Mesendoderm (in vitro differentiated cells): ENCODE measurements at places on chromosomes 1 and 21.
A peak's percentile ranks its signal among the peaks of the same experiment; 100 is the strongest.

DNA sequence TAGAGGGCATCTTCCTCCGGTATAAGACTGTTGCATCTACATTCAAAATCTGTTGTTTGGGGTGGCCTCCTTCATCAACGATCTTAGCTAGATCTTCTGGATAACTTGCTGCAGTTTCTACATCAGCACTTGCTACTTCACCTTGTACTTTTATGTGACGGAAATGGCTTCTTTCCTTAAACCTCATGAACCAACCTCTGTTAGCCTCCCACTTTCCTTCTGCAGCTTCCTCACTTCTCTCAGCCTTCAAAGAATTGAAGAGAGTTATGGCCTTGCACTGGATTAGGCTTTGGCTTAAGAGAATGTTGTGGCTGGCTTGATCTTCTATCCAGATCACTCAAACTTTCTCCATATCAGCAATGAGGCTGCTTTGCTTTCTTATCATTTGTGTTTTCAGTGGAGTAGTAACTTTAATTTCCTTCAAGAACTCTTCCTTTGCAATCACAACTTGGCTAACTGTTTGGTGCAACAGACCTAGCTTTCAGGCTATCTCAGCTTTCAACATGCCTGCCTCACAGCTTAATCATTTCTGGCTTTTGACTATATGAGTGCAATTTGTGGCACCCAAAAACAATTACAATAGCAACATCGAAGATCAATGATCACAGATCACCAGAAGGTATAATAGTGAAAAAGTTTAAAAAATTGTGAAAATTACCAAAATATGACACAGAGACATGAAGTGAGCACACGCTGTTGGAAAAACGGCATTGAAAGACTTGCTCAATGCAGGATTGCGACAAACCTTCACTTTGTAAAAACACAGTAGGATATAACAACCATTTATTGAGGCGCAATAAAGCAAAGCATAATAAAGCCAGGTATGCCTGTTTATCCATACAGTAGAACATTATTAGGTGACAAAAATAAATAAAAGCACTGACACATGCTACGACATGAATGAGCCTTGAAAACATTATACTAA lies 56.7 kb upstream of the GFI1 start:
- DNase-seq, result no peak

- DNase-seq, result no peak
These were observed 25.7 kb downstream of the URB1 start for GRCh38 chr21:32367158-32367557.

- no peak for DNase-seq
These were observed 292.8 kb upstream of the B3GALT2 start for GRCh38 chr1:193479187-193479586.

GRCh38 chr1:112169517-112169916 lies 180.0 kb upstream of the KCND3 start:
- no peak for DNase-seq

- no peak for DNase-seq
These were observed 33.2 kb downstream of the ZBTB40 start for GRCh38 chr1:22484706-22485345.

DNA sequence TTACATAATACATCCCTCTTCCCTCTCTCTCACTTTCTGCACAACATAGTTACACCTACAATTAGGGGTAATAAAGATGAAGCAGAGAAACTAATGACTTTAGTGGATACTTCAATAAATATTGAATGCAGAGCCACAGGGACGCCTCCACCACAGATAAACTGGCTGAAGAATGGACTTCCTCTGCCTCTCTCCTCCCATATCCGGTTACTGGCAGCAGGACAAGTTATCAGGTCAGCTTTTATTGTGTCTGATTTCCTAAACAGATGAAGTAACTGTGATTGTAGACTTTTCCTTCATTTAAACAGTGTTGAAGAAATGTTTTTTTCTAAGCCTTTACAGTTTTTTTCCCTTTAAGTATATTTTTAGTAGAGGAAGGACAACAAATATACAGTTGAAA lies 281.6 kb downstream of the TPR start:
- no peak for DNase-seq

GRCh38 chr1:23673086-23673813 lies 18.4 kb upstream of the RPL11 start:
- DNase-seq, result peak; percentile 84

DNA sequence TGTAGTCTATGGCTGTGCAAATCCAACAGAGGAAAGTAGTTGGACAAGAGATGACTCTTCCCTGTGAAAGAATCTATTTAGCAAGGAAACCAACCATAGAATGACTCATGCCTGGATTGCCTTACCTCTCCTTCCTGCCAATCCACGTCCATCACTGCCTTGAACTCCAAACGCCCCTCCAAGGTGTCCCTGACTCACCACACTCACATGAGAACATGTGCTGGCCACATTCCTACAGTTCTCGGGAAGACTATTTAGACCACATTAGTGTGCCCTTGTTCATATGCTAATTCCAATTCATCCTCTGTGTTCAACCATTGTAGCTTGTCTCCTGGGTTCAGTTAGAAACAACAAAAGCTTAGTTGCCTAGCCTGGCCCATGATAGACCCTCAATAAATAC lies 157.3 kb downstream of the SLC30A10 start:
- DNase-seq, result peak; percentile 69

- peak; percentile 90 for DNase-seq
These were observed 31.2 kb downstream of the DNTTIP2 start for GRCh38 chr1:93847811-93848288.

GRCh38 chr1:229786974-229787610 lies 161.0 kb downstream of the URB2 start:
- no peak for DNase-seq

DNA sequence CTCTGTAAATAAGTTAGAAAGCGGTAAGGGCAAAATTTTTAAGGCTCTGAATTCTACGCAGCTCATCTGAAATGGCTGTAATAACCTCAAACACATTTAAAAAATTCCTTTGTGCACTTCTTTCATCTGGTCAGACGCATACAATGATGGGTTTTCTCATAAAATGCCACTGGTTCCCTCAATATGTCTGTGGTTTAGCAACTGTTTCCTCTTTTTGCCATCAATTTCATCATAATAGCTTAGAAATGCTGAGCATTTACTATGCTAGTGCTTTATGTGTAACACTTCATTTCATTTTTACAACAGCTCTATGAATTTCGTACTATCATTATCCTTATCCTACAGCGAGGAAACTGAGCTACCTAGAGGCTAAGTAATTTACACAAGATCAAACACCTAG lies 35.3 kb upstream of the DMRTA2 start:
- no peak for DNase-seq

DNA sequence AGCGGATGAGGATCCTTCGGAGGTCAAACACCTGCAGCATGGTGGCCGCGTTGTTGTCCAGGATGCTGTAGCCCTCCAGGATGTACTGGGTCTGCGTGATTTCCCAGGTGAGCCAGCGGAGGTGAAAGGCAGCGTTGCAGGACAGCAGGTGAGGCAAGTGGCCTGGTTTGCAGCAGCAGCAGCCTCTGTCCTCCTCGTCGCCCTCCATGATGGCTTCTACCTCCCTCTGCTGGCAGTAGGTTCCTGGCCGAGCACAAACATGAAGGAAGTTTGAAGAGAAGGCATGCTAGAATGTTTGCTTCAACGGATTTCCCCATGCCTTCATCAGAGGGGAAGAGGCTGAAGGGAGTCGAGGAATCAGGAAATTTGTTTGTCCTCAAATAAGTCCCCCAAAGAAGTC lies 74.7 kb downstream of the NTPCR start:
- peak; percentile 90 for DNase-seq

DNA sequence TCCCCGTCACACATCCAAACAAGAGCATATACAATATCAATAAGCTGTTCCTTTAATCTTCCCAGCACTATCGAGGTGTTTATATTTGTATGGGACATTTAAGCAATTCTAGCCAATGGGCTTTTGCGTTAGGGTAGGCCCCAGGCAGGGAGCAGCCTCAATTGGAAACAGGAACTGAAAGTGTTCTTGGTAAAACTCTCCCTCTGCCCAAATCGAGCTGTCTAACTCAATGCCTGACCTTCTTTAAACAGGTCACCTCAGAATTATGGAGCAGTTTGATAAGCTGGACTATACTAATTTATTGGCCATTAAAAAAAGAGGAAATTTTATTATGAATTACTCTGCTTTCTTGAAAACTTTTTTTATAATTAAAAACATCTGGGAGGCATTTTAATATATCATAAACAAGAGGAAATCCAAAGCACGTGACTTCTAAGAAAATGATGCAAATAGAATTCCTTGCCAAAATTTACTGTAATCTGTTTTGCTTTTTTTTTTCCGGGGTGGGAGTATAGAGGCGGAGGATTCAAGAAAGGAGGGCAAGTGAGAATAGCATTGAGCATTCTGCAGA lies 498.1 kb downstream of the LMO4 start:
- DNase-seq, result no peak

DNA sequence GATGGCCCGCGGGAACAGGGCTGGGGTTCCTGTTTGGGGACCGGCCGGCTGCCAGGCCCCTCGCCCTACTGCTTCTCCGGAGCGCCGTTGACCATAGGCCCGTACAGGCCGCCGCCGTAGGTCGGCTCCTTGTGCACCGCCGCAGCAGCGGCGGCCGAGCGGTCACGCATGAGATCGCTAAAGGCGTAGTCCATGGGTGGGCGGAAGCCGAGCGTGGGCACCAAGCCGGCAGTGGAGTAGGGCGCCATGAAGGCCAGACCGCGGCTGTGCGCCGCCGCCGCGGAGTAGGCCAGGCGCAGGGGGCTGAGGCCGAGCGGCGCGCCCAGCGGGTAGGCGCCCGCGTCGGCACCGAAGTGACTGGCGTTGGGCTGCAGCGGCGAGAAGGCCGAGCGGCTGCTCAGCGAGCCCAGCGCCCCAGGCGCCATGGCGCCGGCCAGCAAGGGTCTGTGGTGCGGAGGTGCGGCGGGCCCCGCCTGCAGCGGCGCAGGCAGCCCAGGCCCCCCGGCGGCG lies 4.6 kb downstream of the DMRTA2 start:
- DNase-seq, result peak; percentile 59

DNA sequence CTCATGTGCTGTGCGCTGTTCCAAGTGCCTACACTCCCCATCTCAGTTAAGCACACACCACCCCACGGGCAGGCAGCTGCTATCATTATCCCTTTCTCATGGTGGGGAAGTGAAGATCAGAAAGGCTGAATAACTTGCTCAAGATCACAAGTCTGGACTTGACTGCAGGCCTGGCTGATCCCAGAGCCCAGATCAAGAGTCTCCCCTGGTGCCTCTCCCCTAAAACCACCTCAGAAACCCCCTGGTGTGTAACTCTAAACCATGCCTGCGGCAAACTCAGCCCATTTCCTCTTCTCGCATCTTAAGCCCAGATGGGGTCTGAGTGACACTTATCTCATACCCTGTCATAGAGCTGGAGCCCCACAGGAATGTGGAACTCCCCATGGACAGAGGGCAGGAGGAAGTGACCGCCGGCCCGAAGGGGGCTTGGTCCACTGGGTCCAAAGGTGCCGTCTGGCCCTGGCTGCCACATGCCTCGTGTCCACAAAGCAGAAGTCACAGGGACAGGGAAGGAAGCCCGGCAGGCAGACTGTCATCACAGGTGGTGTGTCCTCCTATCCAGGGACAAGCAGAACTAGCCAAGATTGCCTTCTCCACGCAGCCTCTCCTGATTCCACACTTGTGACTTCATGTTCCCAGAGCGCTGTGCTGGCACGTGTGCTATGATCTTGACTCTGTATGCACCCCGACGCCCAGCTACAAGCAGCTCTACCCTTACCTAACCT lies 92.1 kb downstream of the SYF2 start:
- peak; percentile 69 for DNase-seq

GRCh38 chr1:54697896-54698295 lies 17.8 kb upstream of the TTC4 start:
- DNase-seq, result no peak

GRCh38 chr1:170993151-170993550 lies 57.8 kb downstream of the MROH9 start:
- DNase-seq, result no peak

GRCh38 chr1:200042119-200042551 lies 14.6 kb downstream of the NR5A2 start:
- DNase-seq, result peak; percentile 53
